ENCODE measurements at places on chromosomes 6 and 20.
A peak's percentile ranks its signal among the peaks of the same experiment; 100 is the strongest.

DNA sequence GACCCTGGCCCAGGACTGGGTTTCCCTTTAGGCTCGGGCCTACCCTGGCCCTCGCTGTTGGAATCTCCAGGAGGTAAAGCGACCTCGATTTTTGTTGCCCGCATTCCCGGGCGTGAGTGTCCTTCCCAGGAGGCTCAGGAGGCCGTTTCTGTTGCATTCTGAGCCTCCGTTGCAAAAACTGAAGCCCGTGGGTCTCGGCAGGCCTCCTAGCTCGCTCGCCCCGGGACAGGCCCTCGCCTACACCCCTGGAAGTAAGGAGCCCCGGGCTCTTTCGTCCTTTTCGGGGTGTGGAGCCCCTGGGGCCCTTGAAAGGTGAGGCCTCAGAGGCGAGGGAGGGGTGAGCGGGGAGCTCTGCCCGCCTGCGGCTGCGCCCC lies 2.3 kb downstream of the NR2E1 start:
- no peak for DNase-seq

DNA sequence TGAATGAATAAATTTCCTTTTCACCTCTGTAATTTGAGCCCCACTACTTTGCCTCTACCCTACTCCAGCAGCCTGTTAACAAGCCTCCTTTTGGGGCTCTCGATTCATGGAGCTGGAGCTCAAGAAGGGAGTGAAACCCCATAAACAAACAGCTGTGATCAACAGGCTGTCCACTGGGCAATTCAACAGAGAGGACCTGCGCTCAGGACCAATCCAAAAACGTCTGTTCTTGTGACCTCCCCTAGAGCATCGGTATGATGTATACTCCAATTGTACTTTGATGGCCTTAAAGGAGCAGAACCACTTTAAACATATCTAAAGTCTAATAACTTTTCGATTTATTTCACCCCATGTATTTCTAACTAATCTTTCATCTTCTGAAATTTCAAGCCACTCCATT lies 37.4 kb downstream of the HIVEP2 start:
- DNase-seq, result no peak

DNA sequence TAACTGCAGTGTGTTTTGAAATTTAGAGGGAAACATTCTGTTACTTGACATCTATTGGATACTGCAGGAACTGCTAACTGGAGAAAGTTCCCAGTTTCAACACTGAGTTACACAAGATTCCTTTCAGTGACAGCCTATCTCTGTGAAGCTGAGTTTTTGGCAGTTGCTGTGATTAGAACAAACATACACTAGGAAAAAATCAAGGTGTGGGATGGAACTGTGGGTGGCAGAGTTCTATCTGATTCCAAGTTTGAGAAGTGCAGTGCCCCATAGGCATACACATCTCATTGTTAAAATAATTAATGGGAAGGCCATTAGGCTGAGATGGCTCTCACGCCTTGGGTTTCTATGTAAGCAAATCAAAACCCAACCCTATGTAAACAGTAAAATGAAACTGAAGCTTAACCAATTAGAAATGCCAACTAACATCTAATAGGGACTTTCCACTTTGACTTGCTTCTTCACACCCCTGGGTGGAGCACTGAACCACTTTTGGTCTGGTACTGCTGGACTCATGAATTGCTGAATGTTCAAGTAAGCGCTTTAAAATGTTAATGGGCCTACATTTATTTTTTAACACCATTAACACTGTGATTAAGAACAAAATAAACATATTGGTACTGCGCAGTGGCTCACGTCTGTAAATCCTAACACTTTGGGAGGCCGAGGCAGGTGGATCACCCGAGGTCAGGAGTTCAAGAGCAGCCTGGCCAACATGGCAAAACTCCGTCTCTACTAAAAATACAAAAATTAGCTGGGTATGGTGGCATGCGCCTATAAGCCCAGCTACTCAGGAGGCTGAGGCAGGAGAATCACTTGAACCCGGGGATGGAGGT lies 55.2 kb upstream of the TBC1D7 start:
- DNase-seq, result peak; percentile 19

DNA sequence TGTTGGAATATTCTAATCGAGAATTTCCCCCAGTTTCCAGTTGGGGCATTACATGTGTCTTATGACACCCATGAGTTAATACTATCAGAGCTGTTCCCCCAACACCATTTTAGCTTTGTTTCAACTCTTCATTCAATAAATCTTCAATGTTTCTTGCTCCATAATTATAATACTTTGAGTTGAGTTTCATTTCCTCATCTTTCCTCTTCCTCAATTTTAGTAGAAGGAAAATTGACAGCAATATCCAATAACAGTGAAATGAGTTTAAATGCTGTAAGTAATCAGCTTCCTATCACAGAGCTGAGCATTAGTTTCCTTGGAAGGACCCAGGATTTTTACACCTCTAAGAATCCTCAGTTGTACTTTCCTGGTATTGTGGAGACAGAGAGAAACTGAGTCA lies 1.0 kb upstream of the STMND1 start:
- no peak for DNase-seq

GRCh38 chr6:52983159-52983848 lies 11.8 kb downstream of the GSTA4 start:
- no peak for DNase-seq

DNA sequence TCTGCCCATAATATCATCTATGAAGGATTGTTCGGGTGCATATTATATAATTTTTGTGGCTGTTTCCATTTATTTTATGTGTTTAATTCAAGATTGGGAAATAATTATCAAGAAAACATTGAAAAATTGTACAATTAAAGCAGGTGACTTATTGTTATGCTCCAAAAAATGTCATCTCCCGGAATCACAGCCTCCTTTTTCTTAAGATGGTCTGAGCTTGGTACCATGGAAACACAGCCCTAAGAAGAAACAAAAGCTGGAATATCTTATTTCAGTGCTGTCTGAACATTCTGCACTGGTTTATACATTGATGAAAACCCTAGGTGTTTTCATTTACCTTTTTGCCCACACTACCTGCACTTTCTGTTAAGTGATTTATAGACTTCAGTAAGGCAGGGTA lies 367.2 kb downstream of the ARHGAP18 start:
- no peak for DNase-seq

Data from fibroblast of mammary gland (primary cell).